ENCODE measurements at places on chromosomes 16 and 17.

DNA sequence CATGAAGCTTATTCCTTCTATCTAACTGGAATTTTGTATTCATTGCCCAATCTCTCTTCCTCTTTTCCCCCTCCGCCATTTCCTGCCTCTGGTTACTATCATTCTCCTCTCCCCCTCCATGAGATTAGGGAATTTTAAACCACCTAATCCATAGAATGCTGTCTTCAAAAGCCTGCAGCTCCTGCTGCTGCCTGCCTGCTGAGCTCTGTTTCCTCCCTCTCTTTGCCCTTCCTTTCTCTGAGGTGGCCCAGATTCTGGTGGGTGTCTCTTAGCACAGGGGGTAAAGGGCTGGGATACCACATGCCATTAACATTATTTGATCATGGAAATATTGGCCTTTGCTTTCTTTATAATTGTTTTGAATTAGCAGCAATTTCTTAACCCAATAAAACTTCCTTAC lies 241.6 kb downstream of the CNTNAP4 start:
- DNase-seq, result no peak

DNA sequence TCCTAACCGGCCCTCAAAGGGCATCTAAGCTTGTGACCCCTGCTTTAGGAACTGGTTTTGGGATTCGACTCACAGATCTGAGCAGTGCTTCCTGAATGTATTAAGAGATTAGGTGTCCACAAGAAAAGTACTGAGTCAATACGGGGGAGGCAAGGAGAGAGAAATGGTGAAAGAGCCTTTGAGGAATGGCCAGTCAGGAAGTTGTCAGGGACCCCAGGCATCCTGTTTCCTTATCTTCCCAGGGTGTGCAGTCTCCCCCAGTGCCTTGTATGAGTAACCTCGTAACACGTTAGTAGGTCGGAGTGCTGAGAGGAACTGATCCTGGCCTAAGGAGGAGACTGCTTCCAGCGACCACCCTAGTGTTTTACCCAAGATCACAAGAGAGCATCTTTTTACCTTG lies 16.4 kb upstream of the TMED6 start:
- no peak for DNase-seq

DNA sequence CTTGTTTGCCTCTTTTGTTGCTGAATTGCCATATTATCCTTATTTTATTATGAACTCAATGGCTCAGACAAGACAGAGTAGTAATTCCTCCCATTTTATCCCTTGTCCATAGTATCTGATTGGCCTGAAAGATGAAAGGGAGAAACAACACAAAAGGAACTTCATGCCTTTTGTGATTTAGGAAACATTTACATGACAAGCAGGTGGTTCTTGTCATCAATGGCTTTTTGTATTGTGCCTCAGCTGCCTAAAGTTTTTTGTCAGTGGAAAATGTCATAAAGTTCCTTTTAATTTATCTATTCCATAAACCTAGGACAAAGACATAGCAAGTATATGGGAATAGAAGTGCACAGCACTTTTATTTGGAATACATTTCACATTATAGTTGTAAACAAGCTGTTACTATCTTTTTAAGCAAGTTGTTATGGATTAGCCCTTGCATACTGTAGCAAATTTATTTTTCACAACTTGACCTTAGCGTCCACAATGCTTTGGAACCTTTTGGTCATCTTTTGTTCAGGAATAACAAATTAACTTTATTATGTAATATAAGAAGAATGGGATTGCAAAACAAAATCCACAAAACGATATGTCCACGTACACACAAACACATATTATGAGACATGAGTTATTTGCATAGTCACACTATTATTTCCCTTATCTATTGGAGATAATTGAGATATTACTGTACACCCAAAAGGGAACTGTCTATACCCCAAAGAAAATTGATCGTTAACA lies 12.4 kb upstream of the MPHOSPH6 start:
- no peak for DNase-seq

GRCh38 chr16:58235663-58236062 lies 37.8 kb upstream of the CSNK2A2 start:
- no peak for DNase-seq

GRCh38 chr17:7864995-7865650 lies 7.3 kb downstream of the CYB5D1 start:
- no peak for DNase-seq

DNA sequence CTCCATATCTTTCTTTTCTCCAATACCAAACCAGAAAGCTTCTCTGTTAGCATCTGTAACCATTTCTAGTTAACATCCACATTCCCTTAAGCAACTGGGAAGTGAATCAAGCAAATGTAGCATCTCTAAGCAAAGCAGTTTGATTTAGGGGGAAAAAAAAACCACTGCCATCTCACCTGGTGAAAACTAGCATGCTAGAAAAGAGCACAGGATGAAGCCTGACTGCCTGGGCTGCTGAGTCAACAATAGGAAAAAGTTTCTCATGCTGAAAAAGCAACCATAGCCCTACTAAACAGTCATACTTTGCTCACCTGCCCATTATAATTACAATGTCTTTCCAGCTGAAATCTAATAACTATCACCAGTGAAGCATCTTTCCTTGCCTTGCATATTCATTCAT lies 139.3 kb downstream of the ANKFN1 start:
- DNase-seq, result no peak

DNA sequence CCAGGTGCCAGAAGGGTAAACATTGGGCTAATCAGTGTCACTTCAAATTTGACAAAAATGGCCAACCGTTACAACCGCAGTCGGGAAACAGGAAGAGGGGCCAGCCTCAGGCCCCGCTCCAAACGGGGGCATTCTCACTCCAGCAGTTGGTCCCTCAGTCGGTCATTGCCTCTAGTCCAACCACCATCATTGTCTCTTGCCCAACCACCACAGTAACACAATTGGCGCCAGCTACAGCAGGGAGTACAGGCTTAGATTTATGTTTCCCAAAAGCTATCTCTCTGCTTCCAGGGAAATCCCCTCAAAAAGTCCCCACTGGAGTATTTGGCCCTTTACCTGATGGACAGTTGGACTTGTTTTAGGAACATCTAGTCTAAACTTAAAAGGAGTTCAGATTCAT lies 20.3 kb downstream of the ALOX15B start:
- no peak for DNase-seq

GRCh38 chr16:54216688-54217087 lies 69.9 kb downstream of the IRX3 start:
- no peak for DNase-seq

DNA sequence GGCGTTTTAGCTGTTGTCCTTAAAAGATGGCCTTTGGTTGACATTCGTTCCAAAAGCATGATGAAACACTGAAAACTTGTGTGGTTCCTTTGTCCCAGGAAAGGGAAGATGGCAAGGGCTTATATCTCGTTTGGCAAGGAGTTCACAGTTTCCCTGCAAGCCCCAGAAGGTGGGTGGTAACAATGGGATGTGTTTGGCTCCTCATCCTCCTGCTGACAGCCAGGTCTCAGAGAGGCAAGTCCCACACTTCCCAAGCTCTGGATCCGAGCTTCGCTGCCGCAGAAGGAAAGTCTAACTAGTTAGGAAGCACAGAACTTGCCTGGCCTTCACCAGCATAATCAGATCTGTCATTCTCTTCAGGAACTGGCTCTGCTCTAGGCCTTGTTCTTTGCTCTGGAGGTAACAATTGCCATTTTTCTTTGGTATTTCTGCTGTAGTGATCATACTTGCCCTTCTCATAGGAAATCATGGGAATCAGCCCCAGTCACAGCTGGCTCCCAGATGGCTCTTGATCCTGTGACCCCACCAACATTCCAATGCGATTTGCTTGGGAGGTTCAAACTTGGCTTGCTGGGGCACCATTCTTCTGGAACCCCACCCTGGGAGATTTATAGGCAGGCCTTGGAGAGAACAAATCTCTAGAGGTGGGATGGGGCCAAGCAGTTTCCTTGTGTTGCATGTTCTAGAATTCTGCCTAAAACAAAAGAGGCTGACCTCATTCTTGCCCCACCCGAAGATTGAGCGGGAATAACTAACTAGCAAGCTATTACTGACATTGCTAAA lies 17.9 kb downstream of the KPNA2 start:
- DNase-seq, result no peak

DNA sequence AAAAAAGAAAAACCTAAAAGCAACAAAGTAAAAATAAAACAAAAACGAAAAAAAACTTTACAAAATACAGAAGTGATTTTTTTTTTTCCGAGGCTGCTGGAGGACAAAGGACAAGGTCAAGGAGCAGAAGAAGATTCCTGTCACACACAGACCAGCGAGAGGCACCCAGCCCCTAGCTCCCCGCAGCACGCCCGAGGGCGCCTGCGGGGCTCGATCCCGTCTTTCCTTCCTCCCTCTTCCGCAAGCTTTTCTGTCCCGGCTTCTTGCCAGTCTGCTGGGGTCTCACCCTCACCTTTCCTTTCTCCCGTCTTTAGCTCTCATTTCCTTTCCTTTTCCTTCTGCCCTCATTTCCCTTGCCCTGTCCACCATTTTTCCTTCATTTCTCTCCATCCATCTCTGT lies 66.1 kb upstream of the DNAH17 start:
- no peak for DNase-seq

- DNase-seq, result no peak
These were observed 14.6 kb downstream of the SLC46A1 start for GRCh38 chr17:28391401-28391800.

GRCh38 chr16:12819126-12820117 lies 15.7 kb upstream of the CPPED1 start:
- peak; percentile 61 for DNase-seq

- DNase-seq, result no peak
These were observed 12.9 kb downstream of the ESRP2 start for GRCh38 chr16:68223072-68223471.

GRCh38 chr17:46012506-46013079 lies 13.5 kb downstream of the STH start:
- no peak for DNase-seq

DNA sequence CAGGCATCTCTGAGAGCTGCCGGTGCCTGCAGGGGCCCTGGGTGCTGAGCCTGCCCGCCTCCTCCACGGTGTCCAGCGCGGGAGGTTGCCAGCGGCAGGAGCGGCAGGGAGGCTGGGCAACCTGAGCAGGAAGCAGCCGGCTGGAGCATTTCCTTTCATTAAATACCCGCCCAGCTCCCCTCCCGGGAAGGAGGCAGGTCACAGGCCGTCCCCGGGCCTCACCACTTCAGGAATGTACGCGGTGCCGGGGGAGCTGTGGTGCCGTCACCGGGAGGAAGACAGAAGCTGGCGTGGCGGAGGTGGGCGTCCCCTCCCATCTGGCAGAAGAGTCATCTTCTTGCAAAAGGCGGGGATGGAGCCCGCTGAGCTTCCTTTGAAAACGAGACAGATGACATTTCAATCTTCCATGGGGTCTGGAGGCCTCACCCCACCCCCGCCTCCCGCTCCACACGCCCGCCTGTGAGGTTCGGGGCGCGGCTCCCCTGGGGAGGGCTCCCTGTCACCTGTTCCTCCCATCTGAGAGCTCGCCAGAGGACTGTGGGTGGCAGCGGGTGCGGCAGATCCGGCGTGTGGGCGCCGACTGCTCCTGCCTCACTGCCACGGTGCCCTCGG lies 16.0 kb downstream of the SOX8 start:
- DNase-seq, result no peak

DNA sequence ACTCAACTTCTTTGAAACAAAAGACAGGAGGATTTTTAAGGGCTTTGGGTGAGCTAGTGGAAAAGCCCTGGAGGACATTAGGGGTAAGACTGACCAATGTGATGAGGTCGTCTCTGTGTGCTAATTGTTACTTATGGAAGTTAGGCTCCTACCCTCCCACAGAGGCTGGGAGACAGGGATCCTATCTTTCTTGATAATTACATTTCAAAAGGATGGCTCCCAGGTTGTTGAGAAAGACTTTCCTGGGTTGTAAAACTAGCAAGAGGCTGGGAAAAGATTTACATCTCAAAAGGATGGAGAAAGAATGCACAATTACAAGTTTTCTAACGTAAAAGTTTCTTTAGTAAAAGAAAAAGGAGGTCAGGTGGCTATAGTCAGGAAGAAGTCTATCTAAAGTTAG lies 605.8 kb upstream of the GOT2 start:
- no peak for DNase-seq

DNA sequence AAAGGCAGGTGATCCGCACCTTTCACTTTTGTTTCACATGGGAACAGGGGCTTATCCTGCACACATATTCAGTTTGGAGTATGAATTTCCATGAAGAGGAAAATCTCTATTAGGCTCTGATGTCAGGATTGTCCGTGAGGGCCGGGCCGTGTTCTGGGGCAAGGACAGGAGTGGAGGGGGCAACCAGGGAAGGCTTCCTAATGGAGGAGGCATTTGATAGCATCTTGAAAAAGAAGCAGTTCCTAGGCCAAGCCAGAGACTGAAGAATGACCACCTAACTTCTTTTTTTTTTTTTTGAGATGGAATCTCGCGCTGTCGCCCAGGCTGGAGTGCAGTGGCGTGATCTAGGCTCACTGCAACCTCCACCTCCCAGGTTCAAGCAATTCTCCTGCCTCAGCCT lies 174.2 kb downstream of the SEC14L1 start:
- DNase-seq, result no peak

GRCh38 chr17:18158022-18158600 lies 25.5 kb upstream of the ALKBH5 start:
- peak; percentile 88 for DNase-seq

DNA sequence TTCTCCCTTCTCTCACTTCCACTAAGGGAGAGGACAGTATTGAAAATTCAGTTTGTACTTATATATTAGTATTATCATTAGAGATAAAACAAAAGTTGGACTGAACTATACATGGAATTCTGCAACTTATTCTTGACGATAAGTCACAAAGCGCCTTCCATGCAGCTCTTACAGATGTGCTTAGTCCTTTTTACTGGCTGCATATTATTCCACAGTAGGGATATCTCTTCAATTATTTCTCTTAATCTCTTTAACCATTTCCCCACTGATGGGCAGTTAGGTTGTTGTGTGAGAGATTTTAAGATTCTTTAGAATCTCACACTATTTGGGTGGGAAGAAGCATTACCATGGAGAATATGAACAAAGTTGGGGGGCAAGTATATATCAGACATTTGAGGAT lies 32.0 kb downstream of the PMFBP1 start:
- no peak for DNase-seq

DNA sequence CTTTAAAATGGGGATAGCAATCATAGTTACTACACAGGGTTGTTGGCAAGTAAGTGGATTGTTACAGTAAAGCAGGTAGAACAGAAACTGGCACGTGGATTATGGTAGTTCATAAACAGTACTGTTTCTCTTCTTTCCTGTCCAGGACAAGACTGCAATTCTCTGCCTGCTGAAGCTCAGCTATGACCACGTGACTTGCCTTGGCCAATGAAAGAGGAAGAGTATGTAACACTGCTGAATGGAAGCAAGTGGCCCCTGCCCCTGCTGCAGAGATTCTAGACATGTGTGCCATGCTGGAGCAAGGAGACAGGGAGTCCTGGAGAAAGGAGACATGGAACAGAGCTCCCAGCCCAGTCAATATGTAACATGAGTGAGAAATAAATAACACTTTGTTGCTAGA lies 66.6 kb upstream of the TOX3 start:
- no peak for DNase-seq

Data from stimulated activated CD8-positive, alpha-beta memory T cell treated with anti-CD3 and anti-CD28 coated beads, Interleukin-4, amount 100 ng/mL, for 1 hour (primary cell).